ENCODE measurements at places on chromosomes 7 and 10.

DNA sequence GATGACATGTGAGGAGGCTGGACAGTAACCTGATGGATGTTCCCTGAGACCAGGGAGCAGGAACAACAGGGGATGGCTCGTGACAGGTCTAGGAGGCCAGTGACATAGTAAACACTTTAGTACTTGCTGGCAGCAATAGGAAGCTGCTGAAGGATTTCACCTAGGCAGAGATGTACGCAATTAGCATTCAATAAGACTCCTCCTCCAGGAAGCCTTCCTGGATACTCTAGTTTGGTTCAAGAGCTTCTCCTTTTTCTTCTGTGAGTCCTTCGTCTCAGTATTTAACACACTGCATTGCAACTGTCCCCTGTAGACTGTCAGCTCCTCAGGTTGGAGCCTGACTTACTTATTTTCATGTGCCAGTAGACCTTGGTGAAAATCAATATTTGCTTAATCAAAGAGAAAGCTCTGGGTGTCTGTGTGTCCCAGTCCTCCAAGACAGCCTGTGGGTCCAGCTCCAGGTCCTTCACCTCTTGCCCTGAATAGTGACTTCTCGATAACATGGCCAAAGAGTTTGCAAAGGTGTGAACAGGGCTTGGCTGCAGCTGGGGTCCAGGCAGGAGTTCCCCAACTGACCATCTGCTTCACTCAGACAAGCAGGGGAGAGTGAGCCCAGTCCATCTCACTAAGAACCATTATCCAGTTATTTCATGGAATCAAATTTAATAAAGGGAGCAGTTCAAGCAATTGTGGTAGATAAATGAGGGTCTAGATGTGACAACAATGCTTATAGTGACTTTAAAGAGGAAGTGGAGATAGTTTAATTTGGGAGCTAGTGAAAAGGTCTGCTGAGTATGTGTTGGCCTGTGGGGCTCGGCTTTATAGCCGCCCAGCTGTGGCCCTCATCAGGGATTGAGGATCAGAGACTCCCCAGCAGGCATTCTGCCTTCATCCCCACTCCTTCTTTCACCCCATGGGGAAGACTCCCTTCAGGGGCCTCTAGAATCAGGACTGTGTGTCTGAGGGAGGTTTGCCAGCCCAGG, 9.4 kb downstream of the TMEM273 start:
- DNase-seq: no peak

DNA sequence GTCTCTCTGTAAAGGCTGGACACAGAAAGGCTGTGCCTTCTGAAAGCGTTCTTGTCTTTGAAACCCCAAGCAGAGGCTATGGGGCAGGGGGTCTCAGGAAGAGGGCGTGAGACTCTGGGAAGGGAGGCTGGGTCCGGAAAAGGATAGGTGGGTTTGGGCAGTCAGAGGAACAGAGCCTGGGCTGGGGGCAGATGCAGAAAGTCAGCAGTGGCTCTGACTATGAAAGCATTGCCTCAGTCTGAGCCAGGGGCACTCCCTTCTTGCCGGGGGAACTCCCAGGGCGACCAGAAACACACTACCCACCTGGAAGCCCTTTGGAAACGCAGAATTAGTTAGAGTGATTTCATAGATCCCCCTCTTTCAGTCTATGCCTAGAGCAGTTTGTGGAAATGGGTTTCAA, 72.0 kb downstream of the VWA2 start:
- no peak for DNase-seq

DNA sequence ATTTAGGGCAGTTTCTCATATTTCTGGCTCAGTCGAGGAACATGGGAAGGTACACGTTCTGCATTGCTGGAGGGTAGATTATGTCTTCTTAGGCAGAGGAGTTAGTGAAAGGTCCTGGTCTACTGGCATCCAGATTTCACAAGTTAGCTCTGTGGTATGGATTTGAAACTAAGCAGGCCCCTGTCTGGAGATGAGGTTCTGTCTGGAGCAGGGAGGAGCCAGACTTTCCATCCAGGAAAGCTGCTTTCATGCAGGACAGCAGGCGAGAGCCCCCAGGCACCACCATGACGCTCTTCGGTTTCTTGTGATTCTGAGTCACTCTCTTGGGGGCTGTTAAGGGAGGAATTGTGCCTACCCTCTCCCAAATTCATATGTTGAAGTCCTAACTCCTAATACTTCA, 184.3 kb downstream of the KIAA1217 start:
- DNase-seq: no peak

- DNase-seq: no peak
Observed at GRCh38 chr10:124918906-124919305, 23.0 kb upstream of the ZRANB1 start.

DNA sequence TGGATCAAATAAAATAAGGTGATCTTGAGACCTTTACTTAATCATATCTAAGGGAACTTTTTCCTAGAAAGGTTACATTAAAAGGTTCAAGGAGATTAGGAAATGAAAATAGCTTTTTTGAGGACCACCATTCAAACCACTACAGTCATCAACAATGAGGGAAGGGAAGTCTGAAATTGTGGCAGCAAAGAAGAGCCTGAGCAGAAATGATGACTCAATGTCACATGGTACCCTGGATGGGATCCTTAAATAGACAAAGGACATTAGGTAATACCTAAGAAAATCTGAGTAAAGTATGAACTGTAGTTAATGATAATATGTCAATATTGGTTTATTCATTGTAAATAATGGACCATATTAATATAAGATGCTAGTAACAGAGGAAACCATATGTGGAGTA, 236.0 kb downstream of the SEMA3D start:
- no peak for DNase-seq

GRCh38 chr10:69218831-69219230, 1.3 kb upstream of the HKDC1 start:
- no peak for DNase-seq

DNA sequence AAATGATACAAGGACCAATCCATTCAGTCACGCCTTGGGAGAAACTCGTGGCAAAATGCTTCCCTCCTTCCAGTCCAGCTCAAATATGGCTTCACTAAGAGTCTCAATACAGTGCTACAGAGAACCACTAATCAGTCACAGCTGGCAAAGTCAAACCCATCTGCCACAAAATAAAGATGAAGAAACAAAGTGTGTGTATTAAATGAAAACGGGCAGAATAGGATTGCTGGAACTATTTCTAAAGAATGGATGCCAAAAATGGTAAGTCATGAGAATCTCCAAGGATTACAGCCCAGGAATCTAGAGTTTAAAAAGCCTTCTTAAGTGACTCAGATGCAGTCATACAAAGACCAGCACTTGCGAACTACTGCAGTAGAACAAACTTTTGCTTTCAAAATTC, 61.9 kb downstream of the CACUL1 start:
- DNase-seq: no peak

All from activated T-helper 1 cell treated with anti-CD3 and anti-CD28 coated beads, Interleukin-2, amount 50 U/mL, for 16 hours (primary cell).